Activated CD4-positive, alpha-beta T cell treated with anti-CD3 and anti-CD28 coated beads, Interleukin-2, amount 50 U/mL, for 1 hour (primary cell): ENCODE measurements at places on chromosomes 7 and 10.

DNA sequence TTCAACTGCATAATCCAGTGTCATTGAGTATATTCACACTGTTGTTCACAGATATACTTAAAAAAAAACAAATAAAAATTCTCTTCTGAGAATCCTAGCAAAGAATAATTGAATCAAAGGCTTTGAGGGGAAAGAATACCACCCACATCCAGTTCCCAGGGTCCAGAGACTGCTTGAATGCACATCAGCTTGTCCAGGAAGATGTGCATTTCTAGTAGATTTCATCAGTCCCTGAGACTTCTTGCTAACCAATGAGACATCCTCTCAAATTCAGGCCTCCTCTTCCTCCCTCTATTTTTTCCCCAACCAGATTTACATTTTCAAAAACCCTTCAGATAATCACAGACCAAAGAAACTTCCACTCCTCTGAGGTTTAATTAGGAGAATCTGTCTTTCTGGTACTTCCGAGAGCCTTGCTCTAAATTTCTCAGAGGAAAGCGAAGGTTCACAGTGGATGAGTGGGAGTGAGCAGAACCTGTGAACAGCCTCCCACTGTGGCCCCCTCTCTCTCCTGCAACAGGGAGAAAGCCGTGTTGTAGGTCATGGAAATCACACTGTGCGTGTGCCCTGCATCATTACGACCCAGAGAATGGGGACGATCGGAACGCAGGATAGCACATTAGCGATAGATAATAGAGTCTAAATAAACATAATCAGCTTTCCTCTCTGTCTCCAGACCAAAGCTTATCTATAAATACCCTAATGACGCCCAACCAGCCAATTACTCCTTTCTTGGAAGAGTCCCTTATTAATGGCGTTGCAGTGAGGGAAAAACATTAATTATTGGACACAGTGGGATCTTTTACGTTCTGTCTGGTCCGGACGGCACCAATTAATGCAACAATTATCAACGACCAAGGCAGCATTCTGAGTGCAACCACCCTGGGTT, 212.5 kb downstream of the EMX2 start:
- no peak for DNase-seq

GRCh38 chr7:47026780-47027361, 555.0 kb downstream of the TNS3 start:
- no peak for DNase-seq

DNA sequence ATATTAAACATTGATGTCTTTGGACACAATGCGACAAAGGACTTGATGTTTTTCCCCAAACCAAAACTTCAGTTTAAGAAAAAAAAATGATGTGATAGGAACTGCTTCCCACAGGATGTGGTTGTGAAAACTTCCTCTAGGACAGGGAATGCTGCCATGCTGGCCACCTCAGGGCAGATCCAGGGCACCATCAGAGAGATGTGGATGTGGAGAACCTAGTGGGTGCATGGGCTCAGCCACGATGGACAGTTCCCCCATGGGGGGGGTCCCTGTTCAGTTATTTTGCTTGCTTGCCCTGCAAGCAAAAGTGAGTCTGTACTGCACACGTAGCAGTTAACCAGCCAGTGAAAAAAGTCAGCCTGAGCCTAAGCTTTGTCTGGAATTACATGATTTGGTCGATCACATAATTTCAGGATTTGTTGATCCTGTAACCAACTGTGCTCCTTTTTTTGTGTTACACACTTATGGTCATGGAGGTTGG, 36.3 kb downstream of the LAMB4 start:
- DNase-seq: no peak

- no peak for DNase-seq
Measured at GRCh38 chr10:114810926-114811325, 10.7 kb upstream of the FHIP2A start.

DNA sequence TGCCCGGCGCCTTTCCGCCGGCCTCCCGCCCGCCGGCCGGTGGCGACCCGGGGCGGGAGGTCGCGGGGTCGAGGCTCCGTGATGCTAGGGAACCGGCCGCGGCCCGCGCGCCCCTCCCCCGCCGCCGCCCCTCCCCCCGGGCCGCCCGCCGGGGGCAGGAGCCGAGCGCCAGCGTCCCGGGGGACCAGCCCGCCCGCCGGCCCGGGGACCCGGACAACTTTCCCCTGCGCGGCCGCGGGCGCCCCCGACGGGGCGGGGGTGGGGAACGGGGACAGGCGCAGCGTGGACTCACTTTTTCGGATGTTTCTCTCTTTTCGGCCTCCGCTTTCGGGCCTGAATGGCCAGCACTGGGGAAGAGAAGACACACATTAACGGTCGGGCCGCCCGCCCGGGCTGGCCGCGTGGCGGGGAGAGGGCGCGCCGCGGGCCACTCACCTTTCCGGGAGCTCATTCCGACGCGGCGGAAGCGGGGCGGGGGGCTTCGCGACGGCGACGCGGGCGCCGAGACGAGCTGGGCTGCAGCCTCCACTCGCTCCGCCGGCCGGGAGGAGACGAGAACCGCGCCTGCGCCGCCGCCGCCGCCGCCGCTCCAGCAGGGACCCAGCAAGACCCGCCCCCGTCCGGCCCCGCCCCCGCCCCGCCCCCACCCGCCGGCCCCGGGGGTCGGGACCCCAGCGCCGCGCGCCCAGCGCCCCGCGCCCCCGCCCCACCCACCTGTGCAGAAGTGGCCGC, at the start of gene SRPK2:
TSS of gene SRPK2 (minus strand) at position 566 of the 732 bp plus-strand sequence.
- peak; percentile 69 for DNase-seq

- no peak for DNase-seq
Measured at GRCh38 chr10:60282771-60283353, 106.8 kb downstream of the ANK3 start.
